Vagina (tissue), 2 donors: ENCODE measurements at places on chromosomes 7 and 10. TPM values are rescaled to one million over a fixed set of nuclear protein-coding genes. Genes with fewer than 3 reads are reported as not detected.
A peak's percentile ranks its signal among the peaks of the same experiment; 100 is the strongest.

The PHYHIPL gene
- total RNA-seq, result 2.0 TPM

DNA sequence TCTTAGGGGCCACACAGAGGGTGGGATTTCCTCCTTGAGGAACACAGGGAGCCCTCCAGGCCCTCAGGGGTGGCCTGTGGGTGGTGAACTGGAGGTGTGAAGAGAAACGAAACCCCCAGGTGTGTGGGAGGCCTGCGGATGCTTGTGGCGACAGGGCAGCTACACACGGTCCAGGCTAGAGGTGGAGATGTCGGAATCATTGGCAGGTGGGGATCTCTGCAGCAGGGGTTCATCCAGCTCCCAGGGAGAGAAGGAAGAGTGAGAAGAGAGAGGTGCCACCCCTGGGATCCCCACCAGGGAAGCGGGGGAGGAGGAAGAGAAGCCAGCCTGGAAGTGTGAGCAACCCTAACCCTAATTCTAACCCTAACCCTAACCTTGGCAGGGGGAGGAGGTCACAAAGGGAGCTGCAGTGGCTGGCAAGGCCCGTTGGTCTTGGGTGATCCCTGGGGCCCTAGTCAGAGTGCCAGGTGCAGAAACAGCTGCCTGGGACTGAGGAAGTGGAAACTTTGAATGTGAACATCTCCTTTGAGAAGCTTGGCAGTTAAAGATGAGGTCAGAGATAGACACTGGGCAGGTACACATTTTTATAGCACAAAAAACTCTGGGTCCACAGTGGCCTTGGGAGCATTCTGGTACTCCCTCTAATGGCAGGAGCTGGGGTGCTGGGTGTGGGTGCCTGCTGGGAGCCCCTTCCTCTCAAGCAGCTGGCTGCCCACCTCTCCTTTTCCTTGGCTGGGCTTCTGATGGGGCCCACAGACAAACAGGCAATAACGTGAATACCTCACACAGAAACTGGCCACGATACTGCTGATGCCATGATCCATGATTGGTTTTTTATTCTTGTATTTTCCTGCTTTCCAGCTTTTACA lies 6.8 kb upstream of the AEBP1 start:
- H3K4me3 ChIP-seq, result no peak overlapping the region
- H3K4me1 ChIP-seq, result peaks cover 41% of the 10 kb centered on the region
- DNase-seq, result no peak

GRCh38 chr10:124150807-124151417 lies 57.5 kb upstream of the CHST15 start:
- peaks cover 23% of the 10 kb centered on the region for H3K4me1 ChIP-seq
- no peak overlapping the region for H3K4me3 ChIP-seq
- no peaks in the 10 kb centered on the region for H3K36me3 ChIP-seq
- H3K27ac ChIP-seq, result no peak overlapping the region
- no peaks in the 10 kb centered on the region for H3K27me3 ChIP-seq

GRCh38 chr10:44660271-44660670 lies 250.9 kb upstream of the TMEM72 start:
- DNase-seq, result no peak
- no peak overlapping the region for H3K4me3 ChIP-seq
- no peaks in the 10 kb centered on the region for H3K36me3 ChIP-seq
- H3K27ac ChIP-seq, result no peak overlapping the region

DNA sequence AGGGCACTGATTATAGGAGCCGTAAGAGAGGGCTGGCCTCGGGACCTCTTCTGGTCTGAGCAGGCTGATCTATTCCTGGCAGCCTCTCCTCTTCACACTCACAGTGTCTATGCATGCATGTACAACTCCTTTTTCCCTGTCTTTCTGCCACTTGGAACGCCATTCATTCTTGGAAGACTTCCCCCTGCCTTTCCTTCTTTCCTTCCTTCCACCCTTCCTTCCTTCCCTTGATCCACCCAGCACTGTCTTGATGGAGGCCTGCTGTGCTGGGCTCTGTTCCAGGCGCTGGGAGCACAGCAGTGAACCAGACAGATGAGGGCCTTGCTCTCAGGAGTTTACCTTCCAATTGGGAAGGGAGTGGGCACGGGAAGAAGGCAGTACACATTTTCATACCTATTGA lies 114.8 kb downstream of the SH3PXD2A start:
- H3K36me3 ChIP-seq, result no peaks in the 10 kb centered on the region
- H3K27ac ChIP-seq, result peak overlapping the region; percentile 45
- no peak overlapping the region for H3K4me3 ChIP-seq
- peaks cover 71% of the 10 kb centered on the region for H3K4me1 ChIP-seq

- H3K27me3 ChIP-seq, result no peaks in the 10 kb centered on the region
- peaks cover 17% of the 10 kb centered on the region for H3K4me1 ChIP-seq
- H3K27ac ChIP-seq, result peak overlapping the region; percentile 37
- no peaks in the 10 kb centered on the region for H3K36me3 ChIP-seq
These were observed 136.0 kb downstream of the KIF20B start for GRCh38 chr10:89837165-89838043.
